Osteoblast (primary cell): ENCODE measurements at places on chromosomes 11 and 22. TPM values are rescaled to one million over a fixed set of nuclear protein-coding genes. Genes with fewer than 3 reads are reported as not detected.

MUC2 gene
- total RNA-seq: not detected in 2 replicates

OR8D1 gene
- not detected in 2 replicates for total RNA-seq

TIGD3 gene
- not detected in 2 replicates for total RNA-seq

DAGLA gene
- 2.9 and 3.6 TPM in 2 replicates for total RNA-seq

TEX54 gene
- total RNA-seq: not detected in 2 replicates

FBLN1 gene
- 88.3 and 122 TPM in 2 replicates for total RNA-seq

DNA sequence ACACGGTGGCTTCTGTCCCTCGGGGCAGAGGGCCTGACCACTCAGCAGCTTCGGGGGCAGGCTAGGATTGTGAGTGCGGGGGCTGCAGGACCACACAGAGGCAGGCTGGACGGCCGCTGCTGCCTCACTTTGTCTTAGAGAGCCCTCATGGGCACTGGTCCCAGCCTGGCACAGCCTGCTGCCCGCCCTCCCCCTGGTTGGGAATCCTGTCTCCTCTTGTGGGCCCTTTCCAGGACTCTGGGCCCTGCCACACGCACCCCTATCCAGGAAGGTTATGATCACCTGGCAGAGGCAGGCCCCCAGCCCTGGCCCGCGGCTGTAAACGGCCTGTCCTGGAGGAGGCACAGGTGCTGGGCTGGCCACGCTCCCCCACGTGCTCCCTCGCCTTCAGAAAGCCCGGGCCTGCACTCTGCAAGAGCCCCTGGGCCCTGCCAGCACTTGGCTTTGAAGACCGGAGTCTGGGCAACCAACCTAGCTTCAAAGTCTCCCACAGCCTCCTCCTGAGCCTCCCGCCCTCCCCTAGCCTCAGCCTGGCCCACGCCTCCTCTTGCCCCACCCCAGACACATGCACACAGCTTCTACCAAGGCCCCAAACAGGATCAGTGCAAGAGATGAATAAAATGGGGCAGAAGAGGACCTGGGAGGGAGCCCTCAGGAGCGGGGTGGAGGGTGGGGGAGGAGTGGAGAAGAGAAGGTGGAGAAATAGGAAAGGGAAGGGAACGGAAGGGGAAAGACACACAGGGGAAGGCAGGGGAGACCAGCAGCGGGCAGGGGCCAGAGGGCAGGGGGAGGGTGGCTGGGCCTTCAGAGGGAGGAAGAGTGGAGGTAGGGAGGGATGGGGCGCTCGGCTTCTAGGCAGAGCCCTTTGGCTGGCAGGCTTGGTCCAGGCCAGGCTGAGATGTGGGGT lies 31.0 kb downstream of the SYT7 start:
- peak; percentile 90 for DNase-seq

GRCh38 chr11:118397448-118397847 lies 4.0 kb upstream of the ATP5MG start:
- no peak for DNase-seq

GRCh38 chr11:15313862-15314261 lies 199.1 kb downstream of the INSC start:
- DNase-seq: no peak

GRCh38 chr11:106888386-106888785 lies 129.9 kb downstream of the GUCY1A2 start:
- no peak for DNase-seq

- DNase-seq: no peak
These were observed 25.8 kb downstream of the ACAT1 start for GRCh38 chr11:108147150-108147549.

DNA sequence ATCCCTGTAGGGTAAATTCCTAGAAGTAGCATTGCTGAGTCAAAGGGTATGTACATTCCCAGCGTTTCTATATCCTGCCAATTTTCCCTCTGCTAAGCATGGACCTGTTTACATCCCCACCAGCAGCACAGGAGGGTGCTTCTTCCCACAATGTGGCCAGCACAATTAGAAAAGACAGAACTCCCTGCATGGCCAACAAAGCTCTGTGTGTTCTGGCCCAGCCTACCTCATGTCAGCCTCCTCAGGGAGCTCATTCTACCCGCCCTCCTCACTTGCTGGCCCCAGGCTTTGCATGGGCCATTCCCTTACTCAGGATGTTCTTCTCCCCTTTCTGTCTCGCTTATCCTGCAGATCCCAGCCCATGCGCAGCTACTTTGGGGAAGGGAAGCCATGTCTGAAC lies 186.1 kb downstream of the DSCAML1 start:
- DNase-seq: no peak

DNA sequence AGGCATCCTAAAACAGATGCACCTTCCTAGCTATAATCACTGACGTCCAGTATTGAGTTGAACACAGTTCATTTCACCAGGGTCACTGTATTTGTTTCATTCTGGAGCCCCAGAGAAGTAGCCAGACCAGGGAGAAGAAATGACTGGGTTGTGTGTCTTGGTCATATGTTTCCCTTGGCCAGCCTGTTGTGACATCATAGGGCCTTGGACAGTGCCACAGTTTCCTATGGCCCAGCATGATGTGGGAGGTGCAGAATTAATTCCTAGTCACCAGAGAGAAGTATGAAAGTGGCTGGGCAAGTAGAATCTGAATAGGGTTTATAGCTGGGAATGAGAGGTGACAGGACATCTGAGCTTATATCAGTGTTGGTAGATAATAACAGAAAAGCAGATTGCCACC lies 84.0 kb upstream of the ZBED5 start:
- DNase-seq: no peak

DNA sequence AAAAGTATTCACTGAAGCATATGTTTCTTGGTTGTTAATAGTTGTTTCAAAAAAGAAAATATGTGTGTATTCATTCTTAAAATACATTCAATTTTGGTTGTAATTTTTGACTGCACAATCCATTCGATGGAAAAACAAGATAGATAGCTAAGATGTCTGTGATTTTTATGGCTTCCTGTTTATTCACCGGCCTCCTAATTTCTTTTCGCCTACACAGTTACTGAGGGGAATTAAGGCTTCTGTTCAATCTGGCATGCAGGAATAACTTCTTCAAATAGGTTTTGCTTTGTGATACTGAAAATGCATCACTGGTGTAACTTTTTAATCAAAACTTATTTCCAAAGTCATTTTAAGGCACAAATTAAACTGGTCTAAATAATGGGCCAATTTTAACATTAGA lies 290.8 kb upstream of the ARHGAP42 start:
- DNase-seq: no peak

GRCh38 chr11:34602245-34602644 lies 18.6 kb upstream of the EHF start:
- no peak for DNase-seq

- peak; percentile 80 for DNase-seq
These were observed at the start of gene ADORA2A for GRCh38 chr22:24427500-24428164. ADORA2A (plus strand) TSS chr22:24427599; CDS start chr22:24433405, 5,806 bp downstream.

DNA sequence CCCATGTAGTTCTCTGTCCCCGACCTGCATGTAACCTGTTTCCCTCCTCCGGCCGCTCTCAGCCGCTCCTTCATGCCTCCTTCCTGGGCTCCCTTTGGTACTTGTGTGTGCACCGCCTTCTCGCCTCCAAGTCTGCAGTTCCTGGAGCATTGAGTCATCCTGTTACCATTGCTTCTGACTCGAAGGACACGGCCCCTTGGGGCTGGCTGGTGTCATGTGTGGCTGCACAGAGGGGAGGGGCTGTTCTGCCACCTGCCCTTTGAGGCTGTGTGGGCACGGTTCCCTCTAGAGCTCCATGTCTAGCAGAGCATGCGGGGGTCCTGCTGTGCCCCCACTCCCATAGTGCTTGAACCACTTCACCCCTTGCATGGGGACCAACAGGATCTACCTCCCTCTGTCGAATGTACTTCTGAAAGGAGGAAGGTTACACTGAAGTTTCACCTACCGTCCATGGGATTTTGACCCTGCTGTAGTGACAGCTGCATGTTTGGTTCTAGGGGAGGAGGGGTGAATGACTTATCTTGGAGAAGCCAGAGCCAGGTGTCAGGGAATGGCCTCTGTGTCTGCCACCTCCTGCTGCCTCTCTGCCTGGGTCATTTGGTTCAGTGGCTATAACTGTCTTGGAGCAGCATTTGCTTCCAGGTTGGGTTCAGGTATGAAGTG lies 39.6 kb downstream of the BCR start:
- DNase-seq: no peak

GRCh38 chr22:22386602-22387385 lies 121.7 kb downstream of the ZNF280B start:
- DNase-seq: no peak
